CD4-positive, alpha-beta T cell treated with Interleukin-17A for 1 hour (primary cell): ENCODE measurements at places on chromosomes 11 and 22.
A peak's percentile ranks its signal among the peaks of the same experiment; 100 is the strongest.

- DNase-seq, result no peak
Observed at GRCh38 chr22:47112582-47112965, 350.1 kb downstream of the TBC1D22A start.

- no peak for DNase-seq
Observed at GRCh38 chr22:49364398-49364797, 463.3 kb downstream of the BRD1 start.

GRCh38 chr11:32830413-32830738 lies 649 bp downstream of the PRRG4 start:
- no peak for DNase-seq

- no peak for DNase-seq
Observed at GRCh38 chr11:32437495-32438345, 2.4 kb upstream of the WT1 start.

GRCh38 chr22:44709881-44710392 lies 7.9 kb downstream of the PRR5 start:
- DNase-seq, result peak; percentile 51

DNA sequence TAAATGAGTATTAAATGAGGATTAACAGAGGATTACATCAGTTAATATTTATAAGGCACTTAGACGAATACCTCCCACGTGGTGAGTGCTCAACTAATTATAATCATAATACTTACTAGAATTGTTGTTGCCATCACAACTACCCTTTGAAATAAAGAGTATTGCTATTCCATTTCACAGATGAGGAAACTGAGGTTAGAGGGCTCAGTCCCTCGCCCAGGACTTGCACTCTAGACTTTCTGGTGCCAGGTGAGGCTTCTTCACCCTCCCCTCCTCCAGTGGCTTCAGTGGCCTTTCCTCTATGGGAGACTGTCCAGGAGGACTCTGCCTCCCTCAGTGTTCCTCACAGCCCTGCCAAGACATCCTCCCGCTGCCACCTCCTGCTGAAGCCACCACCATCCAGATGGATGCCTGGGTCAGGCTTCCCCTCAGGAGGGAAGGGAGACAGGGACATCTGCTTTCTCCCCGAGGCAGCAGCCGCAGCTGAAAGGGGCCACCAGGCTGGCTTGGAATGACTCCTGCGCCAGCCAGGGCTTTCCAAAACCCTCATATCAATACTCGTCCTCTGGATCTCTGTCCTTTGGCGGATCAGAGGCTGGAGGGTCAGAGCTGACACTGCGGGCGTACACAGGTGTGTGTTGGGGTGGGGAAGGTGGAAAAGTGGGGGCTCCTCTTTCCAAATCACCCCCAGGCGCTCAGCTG lies 580.1 kb downstream of the BUD13 start:
- no peak for DNase-seq

- peak; percentile 52 for DNase-seq
Observed at GRCh38 chr11:95703049-95703448, 86.5 kb downstream of the FAM76B start.

DNA sequence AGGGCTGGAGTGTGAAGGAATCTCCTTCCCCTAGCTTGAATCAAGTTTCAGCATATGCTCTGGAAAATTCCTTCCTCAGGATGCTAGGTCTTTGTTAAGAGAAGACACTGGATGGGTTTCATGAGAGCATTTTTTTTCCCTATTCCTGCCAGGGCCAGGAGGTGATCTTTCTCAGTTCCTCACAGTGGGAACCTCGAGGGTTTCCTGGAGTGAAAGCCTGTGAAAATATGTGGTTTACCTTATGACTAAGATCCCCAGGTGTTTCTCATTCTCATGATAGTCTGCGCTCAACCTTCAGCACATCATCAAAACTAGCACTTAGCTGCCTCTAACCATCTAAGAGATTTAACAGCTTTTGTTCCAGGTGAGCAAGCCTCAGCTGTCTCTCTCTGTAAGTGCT lies 985.3 kb upstream of the FAT3 start:
- no peak for DNase-seq

GRCh38 chr11:44978961-44979331 lies 28.3 kb upstream of the TP53I11 start:
- DNase-seq, result no peak

GRCh38 chr11:68127714-68128681 lies 6.8 kb upstream of the CHKA start:
- no peak for DNase-seq

- DNase-seq, result no peak
Observed at GRCh38 chr11:88105526-88105925, 69.7 kb downstream of the RAB38 start.
